T-helper 9 cell (primary cell): ENCODE measurements at places on chromosomes 2 and 18.

- DNase-seq, result no peak
These were observed 59.5 kb downstream of the FAM168B start for GRCh38 chr2:131033786-131034121.

DNA sequence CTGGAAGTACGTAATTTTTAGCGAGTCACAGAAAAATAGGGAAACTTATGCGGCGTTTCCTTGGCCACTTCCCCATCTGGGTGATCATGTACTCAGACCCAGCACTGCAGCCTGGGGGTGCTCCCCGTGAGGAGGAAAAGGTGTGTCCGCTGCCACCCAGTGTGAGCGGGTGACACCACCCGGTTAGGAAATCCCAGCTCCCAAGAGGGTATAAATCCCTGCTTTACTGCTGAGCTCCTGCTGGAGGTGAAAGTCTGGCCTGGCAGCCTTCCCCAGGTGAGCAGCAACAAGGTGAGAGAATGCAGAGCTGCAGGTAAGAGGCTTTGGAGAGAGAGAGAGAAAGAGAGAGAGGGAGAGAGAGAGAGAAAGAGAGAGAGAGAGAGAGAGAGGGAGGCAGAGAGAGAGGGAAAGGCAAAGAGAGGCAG is at the start of gene IL1R2:
TSS of gene IL1R2 (plus strand) at position 240 of the 425 bp plus-strand sequence. CDS start 16,616 bp downstream, outside the sequence.
- DNase-seq, result no peak

- DNase-seq, result no peak
These were observed 707.8 kb downstream of the DSC3 start for GRCh38 chr18:30334781-30335180.

GRCh38 chr18:43680096-43680495 is 402.8 kb upstream of the SYT4 start:
- DNase-seq, result no peak

DNA sequence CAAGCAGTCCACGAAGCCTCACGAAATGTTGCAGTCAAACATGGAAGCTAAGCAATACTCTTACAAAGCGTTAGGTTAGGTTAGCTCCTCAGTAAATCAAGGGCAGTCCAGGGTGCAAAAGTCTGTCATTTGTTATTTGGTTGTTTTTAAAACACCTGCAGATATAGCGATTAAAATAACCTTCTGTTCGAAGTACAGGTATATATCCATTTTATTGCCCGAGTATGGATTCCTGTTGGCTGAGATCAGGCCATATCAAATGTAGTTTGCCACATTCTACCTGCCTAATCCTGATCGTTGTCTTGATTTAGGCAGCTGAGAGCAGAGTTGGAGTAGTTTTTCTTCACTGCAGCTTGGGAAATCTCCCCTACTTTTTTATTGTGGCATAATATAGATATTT is 99.5 kb upstream of the EPB41L3 start:
- DNase-seq, result no peak

DNA sequence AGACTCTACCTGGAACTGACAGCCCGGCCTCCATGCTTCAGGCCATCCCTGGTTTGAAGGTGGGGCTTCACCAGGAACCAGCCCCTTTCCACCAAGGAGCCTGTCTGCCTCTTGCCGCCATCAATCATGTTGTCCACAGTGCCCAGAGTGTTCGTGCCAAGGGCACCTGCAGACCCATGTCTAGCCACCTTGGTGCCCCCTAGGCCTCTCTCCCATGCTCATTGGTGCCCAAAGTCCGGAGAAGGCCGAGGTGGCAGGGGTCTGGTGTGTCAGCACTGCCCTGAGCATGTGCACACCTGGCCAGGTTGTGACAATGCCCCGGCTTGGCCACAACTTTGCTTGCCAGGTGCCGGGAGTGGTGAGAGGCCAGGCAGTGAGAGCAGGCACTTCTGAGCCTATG is 114.8 kb downstream of the COPS8 start:
- DNase-seq, result no peak

DNA sequence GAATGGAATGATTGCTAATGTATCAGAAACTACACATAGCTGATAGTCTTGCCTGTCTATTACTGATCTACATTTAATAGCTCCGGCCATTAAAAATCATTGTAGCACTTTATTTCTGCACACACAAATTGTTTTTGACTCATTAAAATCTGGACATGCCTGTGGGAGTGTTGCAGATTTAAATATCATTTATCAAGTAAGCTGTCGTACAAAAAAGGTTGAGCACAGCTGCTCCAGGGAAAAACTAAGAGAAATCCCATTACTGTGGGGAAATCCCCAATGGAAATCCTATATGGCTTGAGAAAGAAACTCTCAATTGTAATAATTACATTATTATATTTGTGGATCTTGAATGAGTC is 99.6 kb upstream of the CERS6 start:
- no peak for DNase-seq

- no peak for DNase-seq
These were observed 321.9 kb downstream of the CELF4 start for GRCh38 chr18:37243741-37244140.

GRCh38 chr2:239236808-239237205 is 164.0 kb downstream of the HDAC4 start:
- DNase-seq, result no peak

- no peak for DNase-seq
These were observed 122.8 kb upstream of the FHL2 start for GRCh38 chr2:105521616-105522015.

DNA sequence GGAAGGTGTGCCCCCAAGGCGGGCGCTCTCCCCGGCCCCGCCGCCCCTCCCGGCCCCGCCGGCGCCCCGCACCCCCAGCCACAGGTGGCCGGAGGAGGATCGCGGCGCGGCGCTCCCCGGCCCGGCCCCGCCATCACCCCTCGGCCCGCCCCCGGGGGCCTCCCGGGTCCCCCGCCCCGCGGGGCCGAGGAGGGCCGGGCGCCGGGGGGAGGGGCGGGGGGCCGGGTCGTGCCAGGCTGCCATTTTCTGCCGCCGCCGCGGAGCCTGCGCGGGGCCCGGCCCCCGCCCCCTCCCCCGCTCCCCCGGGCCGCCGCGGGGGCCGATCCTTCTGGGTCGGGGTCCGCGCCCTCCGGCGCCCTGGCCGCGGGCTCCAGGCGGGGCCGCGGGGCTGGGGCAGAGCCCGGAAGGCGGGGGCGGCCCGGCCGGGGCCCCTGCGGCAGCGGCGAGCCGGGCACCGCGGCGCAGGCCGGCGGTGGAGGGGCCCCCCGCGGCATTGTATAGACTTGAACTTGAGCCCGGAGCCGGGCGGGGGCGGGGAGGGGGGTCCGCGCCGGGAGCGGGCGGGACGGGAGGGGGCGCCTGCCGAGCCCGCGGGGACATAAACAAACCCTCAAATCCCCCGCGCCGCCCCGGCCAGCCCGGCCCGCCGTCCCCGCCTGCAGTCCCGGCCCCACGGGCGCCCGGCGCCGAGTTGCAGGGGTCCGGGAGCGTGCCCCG is 556 bp downstream of the DNMT3A start:
- DNase-seq, result no peak

- DNase-seq, result no peak
These were observed 154.1 kb upstream of the ZNF804A start for GRCh38 chr2:184444217-184444616.

GRCh38 chr2:238081150-238081549 is 19.0 kb upstream of the ESPNL start:
- DNase-seq, result no peak
